ENCODE measurements at places on chromosomes 4 and X.

DNA sequence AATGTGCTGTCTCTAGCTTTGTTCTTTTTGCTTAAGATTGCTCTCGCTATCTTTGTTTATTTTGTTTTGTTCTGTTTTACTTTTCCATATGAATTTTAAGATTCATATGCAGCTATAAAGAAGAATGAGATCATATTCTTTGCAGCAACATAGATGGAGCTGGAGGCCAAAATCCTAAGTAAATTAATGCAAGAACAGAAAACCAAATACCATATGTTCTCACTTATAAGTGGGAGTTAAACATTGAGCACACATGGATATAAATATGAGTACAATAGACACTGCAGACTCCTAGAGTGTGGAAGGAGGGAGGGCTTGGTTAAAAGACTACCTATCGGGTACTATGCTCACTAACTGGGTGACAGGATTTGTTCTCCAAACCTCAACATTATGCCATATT is 237.8 kb downstream of the TRAM1L1 start:
- DNase-seq, result no peak

GRCh38 chr4:111957997-111958396 is 187.3 kb upstream of the FAM241A start:
- DNase-seq, result no peak

DNA sequence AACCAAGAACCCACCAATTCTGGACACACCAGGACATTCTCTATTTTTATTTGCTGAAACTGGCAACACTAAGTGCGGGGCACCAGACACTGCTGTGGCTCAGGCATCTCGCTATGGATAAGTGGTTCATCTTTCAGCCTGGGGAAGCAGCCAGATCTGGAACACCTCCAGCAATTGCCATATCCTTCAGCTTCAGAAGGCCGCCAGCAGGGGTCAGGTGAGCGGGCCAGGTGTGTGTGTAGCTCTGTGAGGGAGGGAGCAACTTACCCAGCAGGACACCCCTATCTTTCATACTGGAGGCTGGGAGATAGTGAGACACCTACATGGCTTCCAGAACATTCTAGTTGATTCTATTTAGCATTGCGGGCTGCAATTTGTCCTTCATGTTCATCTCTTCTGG is 57.0 kb upstream of the GBA3 start:
- no peak for DNase-seq

GRCh38 chr4:137583671-137584070 is 51.4 kb upstream of the PCDH18 start:
- no peak for DNase-seq

DNA sequence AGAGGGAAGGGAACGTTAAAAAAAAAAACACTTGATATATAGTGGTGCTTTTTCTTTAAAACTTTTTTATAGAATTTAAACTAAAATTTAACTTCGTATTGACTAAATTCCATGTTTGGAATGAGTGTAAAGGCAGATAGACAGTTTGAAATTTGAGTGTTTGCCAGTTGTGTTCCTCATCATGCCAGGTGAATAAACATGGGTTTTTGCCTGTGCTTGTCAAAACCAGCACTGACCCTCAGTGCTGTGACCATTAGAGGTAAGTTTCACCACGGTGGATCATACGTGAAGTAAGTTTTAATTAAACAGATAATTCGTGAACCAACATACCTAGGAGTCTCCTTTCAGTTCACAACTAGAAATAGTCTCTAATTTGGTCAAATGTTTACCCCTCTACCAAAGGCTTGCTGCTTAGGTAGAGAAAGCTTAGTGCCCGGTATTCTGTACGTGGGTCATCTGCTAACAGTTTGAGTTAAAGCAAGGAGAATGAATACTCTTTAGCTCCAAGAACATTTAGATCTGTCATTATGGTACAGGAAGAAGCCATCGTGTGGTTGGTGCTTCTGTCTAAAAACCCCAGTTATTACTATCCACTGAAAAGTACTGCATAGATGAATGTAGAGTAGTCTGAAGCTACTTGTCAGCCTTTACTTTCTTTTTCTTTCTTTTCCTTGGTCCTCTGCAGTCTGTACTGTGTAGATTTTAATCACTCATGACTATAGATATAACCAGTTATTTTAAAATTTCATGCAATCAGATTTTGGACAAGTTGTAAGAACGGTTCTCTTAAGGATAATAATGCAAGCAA is 32.7 kb downstream of the KIAA0232 start:
- no peak for DNase-seq

All from stimulated activated CD8-positive, alpha-beta memory T cell treated with anti-CD3 and anti-CD28 coated beads, Interleukin-7, amount 100 ng/mL, for 4 hours (primary cell).